ENCODE measurements at places on chromosomes 13 and 19.
A peak's percentile ranks its signal among the peaks of the same experiment; 100 is the strongest.

- no peaks in the 10 kb centered on the region for H3K4me1 ChIP-seq
- H3K27me3 ChIP-seq, result peaks cover 5% of the 10 kb centered on the region
- no peak for DNase-seq
- H3K4me3 ChIP-seq, result no peak overlapping the region
- H3K27ac ChIP-seq, result no peak overlapping the region
- no peaks in the 10 kb centered on the region for H3K36me3 ChIP-seq
Observed at GRCh38 chr13:111389621-111390521, 69.4 kb downstream of the TEX29 start.

GRCh38 chr13:80256352-80256932, 84.5 kb downstream of the SPRY2 start:
- H3K36me3 ChIP-seq, result peaks cover 1% of the 10 kb centered on the region
- no peaks in the 10 kb centered on the region for H3K4me1 ChIP-seq
- no peak overlapping the region for H3K4me3 ChIP-seq

GRCh38 chr19:49430678-49431329, 5.6 kb downstream of the GFY start:
- H3K36me3 ChIP-seq, result peaks cover 3% of the 10 kb centered on the region
- H3K4me3 ChIP-seq, result no peak overlapping the region
- H3K27me3 ChIP-seq, result peaks cover 66% of the 10 kb centered on the region
- H3K27ac ChIP-seq, result no peak overlapping the region
- DNase-seq, result no peak

- peak overlapping the region; percentile 69 for H3K27ac ChIP-seq
- no peaks in the 10 kb centered on the region for H3K36me3 ChIP-seq
- no peak overlapping the region for H3K4me3 ChIP-seq
- DNase-seq, result no peak
- H3K4me1 ChIP-seq, result peaks cover 48% of the 10 kb centered on the region
Observed at GRCh38 chr19:13790354-13790753, 4.9 kb upstream of the ZSWIM4 start.

DNA sequence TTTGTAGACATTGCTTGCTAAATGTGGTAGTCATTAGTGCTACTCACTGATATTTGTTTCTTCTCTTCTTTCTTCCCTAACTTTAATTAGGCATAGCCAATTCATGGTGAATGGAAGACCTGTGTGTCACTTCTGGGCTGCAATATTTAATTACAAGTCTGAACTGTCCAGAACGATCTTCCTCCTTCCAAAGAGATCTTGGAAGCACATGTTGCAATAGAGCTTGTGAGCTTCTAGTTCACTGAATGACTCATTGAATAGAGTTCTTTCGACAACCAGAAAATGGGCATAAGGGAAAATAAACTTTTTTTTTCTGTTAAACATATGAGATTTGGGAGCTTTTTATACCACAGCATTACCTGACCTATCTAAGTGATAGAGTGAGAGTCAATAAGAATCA, 1264.6 kb downstream of the PCDH9 start:
- H3K27me3 ChIP-seq, result no peaks in the 10 kb centered on the region
- no peaks in the 10 kb centered on the region for H3K36me3 ChIP-seq
- peaks cover 6% of the 10 kb centered on the region for H3K4me1 ChIP-seq

GRCh38 chr19:38362076-38362945, 12.1 kb upstream of the PSMD8 start:
- no peak overlapping the region for H3K27ac ChIP-seq
- peak overlapping the region; percentile 78 for H3K4me3 ChIP-seq
- H3K4me1 ChIP-seq, result peaks cover 11% of the 10 kb centered on the region
- peaks cover 26% of the 10 kb centered on the region for H3K27me3 ChIP-seq
- H3K36me3 ChIP-seq, result no peaks in the 10 kb centered on the region

GRCh38 chr13:78060966-78061365, 142.3 kb upstream of the EDNRB start:
- H3K27ac ChIP-seq, result no peak overlapping the region
- H3K4me1 ChIP-seq, result no peaks in the 10 kb centered on the region
- H3K36me3 ChIP-seq, result peaks cover 2% of the 10 kb centered on the region
- DNase-seq, result no peak

- peak; percentile 87 for DNase-seq
- no peaks in the 10 kb centered on the region for H3K27me3 ChIP-seq
- H3K4me3 ChIP-seq, result no peak overlapping the region
- H3K4me1 ChIP-seq, result peaks cover 4% of the 10 kb centered on the region
- no peak overlapping the region for H3K27ac ChIP-seq
- H3K36me3 ChIP-seq, result peaks cover 6% of the 10 kb centered on the region
Observed at GRCh38 chr13:114087430-114087829, 45.0 kb downstream of the RASA3 start.

- H3K4me3 ChIP-seq, result no peak overlapping the region
- H3K4me1 ChIP-seq, result peaks cover 76% of the 10 kb centered on the region
- no peaks in the 10 kb centered on the region for H3K27me3 ChIP-seq
- no peak for DNase-seq
- H3K36me3 ChIP-seq, result peaks cover 13% of the 10 kb centered on the region
Observed at GRCh38 chr13:98201189-98201588, 24.1 kb upstream of the RNF113B start.

GRCh38 chr13:46662690-46663089, 109.7 kb downstream of the LRCH1 start:
- H3K4me1 ChIP-seq, result peaks cover 34% of the 10 kb centered on the region
- DNase-seq, result no peak
- no peak overlapping the region for H3K27ac ChIP-seq
- H3K36me3 ChIP-seq, result no peaks in the 10 kb centered on the region
- no peaks in the 10 kb centered on the region for H3K27me3 ChIP-seq
- H3K4me3 ChIP-seq, result no peak overlapping the region
